ENCODE measurements at places on chromosomes 2 and 18.

DNA sequence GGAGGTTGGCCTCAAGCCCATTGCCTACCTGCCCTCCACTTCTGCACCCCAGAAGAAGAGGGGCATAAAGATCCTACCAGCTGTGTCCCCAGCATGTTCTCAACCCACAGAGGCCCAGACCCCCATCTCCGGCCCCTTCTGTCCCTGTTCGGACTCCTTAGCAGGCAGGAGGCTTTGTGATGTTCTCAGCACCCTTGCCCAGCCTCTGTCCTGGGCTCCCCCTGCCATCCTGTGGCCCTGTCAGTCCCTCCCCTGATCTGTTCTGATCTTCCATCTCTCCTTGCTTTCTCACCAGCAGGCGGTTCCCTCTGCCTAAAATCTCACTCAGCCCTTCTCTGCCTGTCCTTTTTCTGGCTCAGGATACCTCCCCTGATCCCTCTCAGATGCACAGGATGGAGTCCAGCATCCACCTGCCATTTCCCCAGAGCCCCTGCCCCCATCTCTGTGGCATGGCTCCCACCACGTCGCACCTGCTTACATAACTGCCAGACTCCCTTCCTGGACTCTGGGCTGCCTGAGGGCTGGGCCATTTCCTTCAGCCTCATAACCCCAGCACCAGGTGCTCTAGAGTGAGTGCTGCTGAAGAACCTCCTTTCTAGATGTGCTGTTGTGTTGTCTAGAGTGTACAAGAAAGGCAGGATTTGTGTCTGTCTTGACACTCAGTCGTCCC is 134.0 kb downstream of the CTIF start:
- DNase-seq, result no peak

DNA sequence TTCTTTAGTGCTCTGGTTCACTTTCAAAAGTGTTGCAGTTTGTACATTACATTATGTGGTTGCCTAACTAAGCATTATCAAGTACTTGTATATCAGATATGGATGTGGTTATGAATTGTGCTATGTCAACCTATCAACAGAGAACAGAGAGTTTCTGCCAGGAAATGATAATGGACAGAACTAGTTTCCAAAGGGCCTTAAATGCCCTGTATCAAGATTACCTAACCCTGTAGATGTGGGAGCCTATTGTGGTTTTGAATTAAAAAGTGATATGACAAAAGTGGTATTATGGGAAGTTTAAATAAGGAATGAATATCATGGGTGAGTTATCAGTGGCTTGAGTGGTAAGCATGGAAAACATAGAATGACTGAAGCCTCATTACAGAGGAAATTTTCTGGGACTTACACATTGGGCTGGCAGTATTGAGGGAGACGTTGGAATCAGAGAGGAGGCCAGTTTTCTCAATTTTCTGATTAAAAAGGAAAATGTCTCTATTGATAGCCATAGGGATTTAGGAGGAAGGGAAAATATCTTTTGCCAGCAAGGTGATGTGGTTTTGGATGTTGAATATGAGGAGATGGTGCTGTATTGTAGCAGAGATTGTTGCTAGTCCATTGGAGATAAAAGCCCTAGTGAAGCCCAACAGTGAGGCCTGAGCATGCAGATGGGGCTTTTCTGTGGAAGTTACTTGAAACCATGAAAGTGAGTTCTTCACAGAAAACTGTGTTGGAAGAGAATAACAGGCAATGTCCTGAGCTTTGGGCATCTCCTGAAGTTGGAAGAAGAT is 140.7 kb downstream of the TTC27 start:
- DNase-seq, result no peak

- no peak for DNase-seq
These were observed 132.2 kb downstream of the CCDC85A start for GRCh38 chr2:56316011-56316410.

DNA sequence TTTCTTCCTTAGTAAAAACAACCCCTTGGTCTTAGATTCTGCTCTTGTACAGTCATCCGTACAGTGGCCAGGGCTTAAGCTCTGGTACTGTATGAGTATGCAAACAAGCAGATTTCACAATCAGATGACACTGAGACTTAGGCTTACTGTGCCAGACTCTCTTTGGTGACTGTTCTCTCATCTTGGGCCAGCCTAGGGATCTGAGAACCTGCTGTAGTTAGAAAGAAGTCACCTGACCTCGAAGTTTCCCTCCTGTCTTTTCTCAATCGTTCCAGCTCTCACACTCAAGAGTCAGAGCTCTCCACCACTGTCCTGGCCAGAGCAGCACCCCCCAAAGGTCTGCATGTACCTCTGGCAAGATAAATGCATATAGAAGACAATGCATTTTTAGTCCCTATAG is 63.2 kb downstream of the ZEB2 start:
- DNase-seq, result no peak

DNA sequence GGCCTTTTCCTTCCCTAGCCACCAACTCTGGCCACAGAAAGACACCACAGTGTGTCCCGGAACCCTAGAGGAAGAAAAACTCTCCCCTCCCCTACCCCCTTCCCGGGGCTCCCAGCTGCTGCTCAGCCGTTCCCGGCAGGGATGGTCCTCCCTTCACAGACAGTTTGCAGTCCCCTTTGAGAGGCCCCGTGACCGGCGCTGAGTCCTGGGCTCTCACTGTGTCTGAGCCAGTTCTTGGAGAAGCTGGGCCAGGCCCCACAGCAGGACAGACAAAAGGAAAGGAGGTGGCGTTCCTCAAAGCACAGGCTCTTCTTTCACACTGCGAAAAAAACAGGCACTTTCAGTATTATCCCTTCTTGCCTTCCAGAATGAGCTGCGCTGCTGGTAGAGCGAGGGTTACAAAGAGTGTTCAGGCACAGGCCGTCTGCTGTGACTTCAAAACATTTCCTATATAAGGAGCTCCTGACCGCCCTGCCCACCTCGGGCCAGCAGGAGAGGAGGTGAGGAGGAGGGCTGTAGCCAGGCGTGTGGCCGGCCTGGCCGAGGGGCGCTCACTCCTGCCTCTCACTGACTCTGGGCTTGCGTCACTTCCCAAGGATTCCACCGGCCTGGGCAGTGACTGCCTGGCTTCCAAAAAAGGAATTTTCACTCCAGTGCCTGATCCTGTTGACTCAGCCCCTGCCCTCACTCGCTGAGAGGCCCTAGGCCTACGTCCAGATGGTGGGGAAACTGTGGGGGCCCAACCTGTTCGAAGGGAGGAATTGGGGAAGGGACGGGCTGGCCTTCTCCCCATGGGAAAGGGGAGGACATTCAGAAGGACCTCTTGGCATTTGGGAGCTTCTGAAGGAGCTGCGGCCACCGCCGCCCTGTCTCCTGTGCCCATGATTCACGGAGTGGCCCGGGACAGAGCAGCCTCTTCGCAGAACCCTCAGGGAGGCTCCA is 24.9 kb downstream of the CIDEA start:
- no peak for DNase-seq

- no peak for DNase-seq
These were observed 49.2 kb upstream of the PPP1CB start for GRCh38 chr2:28702415-28702861.

DNA sequence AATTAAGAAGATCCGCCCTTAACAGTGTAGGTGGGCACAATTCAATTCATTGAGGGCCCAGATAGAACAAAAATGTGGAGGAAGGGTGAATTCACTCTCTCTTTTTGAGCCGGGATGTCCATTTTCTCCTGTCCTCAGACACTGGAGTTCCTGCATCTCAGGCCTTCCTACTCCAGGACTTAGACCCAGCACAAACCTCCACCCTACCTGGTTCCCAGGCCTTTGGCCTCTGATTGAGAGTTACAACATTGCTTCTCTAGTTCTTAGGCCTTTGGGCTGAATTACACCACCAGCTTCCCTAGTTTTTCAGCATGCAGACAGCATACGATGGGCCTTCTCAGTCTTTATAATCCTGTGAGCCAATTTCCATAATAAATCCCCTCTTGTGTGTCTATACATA is 87.8 kb upstream of the TMEM17 start:
- DNase-seq, result no peak

GRCh38 chr2:127348426-127349000 is 39.3 kb downstream of the MAP3K2 start:
- no peak for DNase-seq

DNA sequence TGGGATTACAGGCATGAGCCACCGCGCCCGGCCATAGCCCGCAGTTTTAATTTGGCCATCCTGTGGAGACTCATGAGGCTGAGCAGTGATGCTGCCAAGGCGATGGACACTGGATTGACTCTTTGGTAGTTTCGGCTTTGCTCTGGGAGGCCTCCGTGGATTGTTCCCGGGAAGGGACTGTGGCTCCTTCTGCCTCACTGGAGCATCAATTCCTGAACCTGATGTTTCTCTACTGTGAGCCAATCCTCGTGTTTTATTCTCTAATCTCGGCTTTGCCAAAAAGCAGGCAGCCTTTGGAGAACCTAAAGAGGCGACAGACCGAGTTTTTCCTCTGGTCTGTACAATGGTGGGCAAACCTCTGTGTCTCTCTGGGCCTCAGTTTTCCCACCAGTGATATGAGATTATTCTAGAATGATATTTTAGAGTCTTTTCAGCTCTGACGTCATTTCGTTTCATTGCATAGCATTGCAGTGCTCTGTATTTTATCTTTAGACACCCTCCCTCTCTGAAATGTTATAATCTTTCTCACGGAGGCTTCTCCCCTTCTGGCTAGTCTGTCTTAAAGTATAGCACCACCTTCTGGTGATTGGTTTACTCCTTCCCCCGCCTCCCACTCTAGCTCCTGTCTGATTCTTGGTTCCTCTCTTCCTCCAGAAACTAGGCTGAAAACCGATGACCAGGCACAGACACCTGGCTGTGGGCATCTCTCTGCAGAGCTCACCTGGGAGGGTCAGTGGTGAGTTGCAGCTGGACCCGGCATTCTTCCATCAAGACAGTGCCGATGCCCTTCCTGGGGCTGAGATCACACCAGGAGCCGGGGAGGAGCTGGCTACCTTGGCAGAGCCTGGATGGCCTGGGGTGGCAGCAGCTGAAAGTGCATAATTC is 341.3 kb downstream of the MYCN start:
- no peak for DNase-seq

DNA sequence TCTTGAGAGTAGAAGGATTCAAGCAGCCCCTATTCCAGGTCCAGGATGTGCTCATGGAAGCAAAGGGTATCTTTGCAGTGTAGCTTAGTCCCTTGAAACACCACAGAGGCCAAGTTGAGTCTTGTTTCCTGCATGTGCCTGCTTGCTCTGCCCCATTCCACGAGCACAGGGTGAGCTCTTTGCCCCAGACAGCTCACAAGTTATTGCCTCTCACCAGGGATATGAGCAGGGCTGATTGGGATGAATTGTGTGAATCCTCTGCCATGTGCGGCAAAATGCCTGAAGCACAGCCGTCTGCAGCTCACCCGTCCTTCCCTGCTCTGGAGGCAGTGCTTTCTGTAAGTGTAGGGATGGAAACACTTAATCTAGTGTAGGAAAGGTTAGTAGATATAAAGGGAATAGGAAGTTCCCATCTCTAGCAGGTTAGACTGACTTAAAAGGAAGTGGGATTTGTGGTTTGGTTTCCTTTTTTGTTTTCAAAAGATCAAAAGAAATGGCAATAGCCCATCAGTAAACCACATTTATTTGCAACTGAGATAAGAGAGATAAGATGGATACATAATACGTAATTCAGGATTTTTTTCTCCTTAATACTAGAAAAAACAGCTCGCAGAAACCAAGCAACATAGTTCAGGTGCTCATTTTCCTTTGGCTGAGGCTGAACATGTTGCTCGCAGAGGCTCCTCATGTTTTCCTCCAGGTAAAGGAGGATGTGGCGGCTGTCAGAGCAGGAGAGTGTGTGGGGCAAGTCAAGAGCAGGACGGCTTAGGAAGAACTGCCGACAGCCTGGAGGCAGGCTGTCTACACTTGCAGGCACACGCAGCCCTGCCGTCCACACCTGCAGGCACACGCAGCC is 41.4 kb downstream of the TMEM182 start:
- DNase-seq, result no peak

GRCh38 chr2:47620770-47621437 is 162.0 kb upstream of the MSH6 start:
- DNase-seq, result no peak

DNA sequence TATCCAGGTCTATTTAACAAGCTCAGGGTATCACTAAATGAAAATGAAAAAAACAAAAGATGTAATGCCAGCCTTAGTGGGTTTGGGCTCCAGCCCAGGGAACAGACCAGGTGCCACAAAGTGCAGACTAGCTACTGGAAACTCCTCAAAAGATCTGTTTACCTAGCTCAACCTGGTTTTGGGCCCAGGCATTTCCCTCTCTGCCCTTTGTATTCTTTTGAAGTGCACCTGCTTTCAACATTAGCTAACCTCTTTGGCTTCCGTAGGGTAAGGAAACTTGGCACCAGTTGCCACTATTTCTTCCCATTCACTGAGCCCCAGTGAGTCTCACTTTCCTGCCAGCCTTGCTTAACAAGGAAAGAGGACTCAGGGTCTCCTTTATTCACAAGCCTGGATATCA is 123.6 kb upstream of the CDCA7 start:
- DNase-seq, result no peak

- no peak for DNase-seq
These were observed 18.6 kb downstream of the EHBP1 start for GRCh38 chr2:62724106-62724505.

GRCh38 chr2:104851291-104852089 is 2.4 kb upstream of the POU3F3 start:
- no peak for DNase-seq

GRCh38 chr18:75132098-75132870 is 76.7 kb downstream of the PTGR3 start:
- no peak for DNase-seq

- no peak for DNase-seq
These were observed 39.5 kb downstream of the HDAC4 start for GRCh38 chr2:239361311-239361642.

DNA sequence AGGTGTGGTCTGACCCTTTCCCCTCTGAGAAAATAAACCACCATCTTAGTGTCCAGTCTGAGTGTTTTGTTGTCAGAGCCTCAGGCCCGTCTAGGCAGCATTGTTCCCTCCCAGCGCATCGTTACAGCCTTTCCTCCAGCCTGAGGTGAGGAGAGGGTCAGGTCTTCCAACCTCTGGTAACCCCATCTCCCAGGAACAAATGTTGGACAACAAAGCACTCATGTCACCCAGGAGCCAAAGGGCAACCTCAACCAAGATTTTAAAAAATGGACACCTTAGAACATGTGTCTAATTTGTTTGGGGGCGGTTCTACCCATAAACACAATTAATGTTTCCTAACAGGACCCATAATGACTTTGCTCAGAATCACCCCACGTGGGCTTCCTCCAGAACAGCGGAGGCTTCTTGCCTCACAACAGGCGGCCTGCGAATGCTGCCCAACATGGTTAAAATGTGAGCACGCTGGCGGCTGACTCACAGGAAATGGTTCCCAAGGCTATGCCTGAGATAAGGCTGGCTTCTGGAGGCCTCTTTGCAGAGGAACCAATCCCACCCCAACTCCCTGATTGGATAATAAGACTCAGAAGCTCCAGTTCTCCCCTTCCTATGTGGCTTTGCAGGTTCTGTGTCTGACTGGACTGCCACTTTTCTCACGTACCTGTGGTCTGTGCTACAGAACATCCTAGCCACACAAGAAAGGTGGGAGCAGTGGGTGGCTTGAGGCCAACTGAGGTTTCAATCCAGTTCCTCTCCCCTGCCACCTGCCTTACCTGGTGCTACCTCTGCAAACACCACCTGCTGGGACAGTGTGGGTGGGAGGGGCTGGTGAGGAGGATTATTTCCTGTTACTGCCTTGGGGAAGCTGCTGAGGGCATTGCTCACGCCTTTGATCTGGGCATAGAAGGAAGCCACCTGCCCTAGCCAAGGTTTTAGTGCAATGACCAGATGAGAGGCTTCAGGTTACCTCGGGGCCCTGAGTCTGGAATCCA is 108.8 kb downstream of the B3GNT2 start:
- DNase-seq, result peak; percentile 76

- DNase-seq, result no peak
These were observed 131.7 kb upstream of the FSHR start for GRCh38 chr2:49286045-49286444.

GRCh38 chr2:148300544-148300943 is 279.7 kb downstream of the MBD5 start:
- no peak for DNase-seq

- DNase-seq, result no peak
These were observed 10.5 kb downstream of the RNF144A start for GRCh38 chr2:6927753-6928152.
